ENCODE measurements at places on chromosomes 1 and 21.

DNA sequence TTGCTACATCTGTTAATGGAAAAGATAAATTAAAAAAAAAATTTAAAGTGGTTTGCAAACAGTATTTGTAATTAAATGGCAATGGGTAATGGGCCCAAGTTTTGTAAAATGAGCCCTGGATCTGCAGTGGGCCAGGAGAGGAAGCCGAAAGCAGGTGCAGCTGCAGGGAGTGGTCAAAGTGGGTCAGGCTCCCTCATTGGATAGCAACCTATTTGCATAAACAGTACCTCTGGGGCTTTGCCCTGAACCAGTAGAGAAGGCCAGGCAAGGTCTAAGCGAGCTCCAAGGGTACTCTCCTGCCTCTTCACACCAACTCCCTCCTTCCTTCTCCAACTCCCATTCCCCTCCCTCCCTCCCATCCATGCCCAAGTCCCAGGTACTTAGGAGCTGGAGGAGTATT is 138.9 kb downstream of the HMGB4 start:
- DNase-seq = no peak

DNA sequence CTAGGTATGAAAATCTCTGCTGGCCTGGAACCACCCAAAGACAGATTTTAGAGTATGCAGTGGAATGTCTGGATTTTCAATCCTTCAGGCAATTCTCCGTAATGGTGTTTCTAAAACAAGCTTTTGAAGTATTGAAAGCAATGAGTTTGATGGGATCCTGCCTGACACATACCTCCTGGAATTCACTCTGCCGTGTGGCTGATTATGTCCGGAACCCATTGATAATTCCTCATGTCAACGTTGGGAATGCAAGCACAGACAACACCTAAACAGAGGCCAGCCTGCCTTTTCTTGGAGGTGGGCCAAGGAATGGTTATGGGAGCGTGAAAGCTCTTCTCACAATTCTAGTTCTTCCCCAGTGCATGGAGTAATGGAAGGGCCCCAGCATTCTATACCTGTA is 168.9 kb upstream of the HMCN1 start:
- DNase-seq = no peak

- no peak for DNase-seq
Observed at GRCh38 chr1:232282498-232282897, 347.4 kb downstream of the SIPA1L2 start.

DNA sequence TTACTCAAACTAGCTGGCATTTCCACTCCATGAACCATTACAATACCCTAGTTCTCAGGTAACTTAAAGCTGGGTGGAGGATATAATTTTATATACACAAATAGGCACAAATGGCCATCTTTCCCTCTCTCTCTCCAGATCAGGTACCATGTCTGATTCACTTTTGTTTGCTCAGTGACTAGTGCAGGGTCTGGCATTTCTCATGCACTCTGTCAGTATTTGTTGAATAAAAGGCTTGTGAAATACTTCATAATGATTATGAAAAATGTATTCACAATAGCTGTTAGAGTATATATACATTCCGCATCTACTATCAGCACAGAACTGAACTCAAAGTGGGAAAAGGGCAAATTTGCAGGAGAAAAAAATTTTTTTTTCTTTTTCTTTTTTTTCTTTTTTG is 510.2 kb upstream of the USP24 start:
- DNase-seq = no peak

DNA sequence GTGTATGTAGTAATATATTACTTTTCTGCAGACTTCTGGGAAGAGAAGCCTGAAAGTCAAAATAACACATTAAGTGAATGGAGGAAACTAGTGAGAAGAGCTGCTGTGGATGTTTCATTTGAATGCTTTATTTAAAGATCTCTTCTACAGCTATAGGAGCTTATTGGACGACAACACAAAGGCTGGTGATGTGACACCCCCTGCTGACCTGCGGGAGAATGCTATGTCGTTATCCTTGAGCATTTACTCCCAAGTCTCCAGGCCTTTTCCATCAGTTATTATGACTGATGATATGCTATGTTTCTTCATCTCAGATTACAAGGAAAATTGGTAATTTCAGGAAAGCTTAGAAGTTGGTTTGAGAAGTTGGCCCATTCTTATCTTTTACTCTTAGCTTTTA is 22.3 kb upstream of the PLA2G4A start:
- DNase-seq = no peak

- DNase-seq = no peak
Observed at GRCh38 chr1:183002797-183003196, 20.4 kb upstream of the LAMC1 start.

GRCh38 chr1:89724369-89725010 is 91.6 kb downstream of the LRRC8C start:
- DNase-seq = no peak

GRCh38 chr21:43771698-43772424 is 4.2 kb downstream of the CSTB start:
- DNase-seq = no peak

DNA sequence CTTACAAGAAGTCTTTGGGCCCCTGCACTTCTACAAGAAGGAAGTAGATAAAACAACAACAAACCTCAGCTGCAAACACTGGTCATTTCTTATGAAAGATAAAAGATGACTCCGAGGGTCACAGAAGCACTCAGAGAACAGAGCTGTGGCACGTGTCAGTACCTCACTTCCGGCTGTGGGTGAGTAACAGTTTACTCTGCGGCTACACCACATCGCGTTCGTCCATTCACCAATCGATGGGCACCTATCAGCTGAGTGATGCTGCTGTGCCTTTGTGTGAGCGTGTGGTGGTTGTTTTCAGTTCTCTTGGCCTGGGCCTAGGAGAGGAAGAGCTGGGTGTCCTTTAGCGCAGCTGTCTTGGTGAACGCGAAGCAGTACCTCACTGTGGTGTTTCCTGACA is 49.9 kb downstream of the COL6A1 start:
- no peak for DNase-seq

DNA sequence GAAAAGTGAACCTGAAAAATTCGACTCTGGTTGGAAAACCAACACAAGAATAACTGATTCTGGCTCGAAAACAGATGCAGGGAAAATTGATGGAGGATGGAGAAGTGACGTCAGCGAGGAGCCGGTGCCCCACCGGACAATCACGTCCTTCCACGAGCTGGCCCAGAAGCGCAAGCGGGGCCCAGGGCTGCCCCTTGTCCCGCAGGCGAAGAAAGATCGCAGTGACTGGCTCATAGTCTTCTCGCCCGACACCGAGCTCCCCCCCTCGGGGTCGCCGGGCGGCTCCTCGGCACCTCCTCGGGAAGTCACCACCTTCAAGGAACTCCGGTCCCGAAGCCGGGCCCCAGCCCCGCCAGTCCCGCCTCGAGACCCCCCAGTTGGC is 1.9 kb downstream of the RUSC1 start:
- no peak for DNase-seq

Measured in frontal cortex (tissue), 4 donors.